Lung (tissue), 17 donors: ENCODE measurements at places on chromosomes 13 and 19. TPM values are rescaled to one million over a fixed set of nuclear protein-coding genes. Genes with fewer than 3 reads are reported as not detected.
A peak's percentile ranks its signal among the peaks of the same experiment; 100 is the strongest.

- H3K27me3 ChIP-seq: no peaks in the 10 kb centered on the region
- no peaks in the 10 kb centered on the region for H3K36me3 ChIP-seq
- no peak overlapping the region for H3K27ac ChIP-seq
- no peak overlapping the region for H3K4me3 ChIP-seq
- H3K4me1 ChIP-seq: no peaks in the 10 kb centered on the region
Observed at GRCh38 chr19:4649392-4650047, 10.2 kb downstream of the TNFAIP8L1 start.

DNA sequence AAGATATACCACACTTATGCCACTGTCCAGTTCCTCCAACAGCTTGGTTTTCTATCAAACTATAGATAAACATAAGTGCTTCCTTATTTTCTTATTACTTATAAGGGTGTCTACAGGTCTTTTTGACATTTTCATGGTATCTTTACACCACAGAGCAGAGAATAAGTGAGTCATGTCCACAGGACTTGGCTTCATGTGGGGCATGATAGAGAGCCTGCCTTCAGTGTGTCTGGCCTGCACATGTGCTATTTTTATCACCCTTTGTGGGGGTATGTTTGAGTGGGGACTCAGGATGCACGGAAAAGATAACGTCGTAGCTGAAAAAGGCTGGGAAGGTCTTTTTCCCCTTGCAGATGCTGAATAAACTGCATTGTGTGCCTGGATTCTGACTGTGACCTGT, 8.1 kb upstream of the STOML3 start:
- H3K4me3 ChIP-seq: no peak overlapping the region
- no peaks in the 10 kb centered on the region for H3K4me1 ChIP-seq
- no peak for DNase-seq

GRCh38 chr13:114025405-114025713, 51.5 kb upstream of the C13orf46 start:
- no peaks in the 10 kb centered on the region for H3K36me3 ChIP-seq
- DNase-seq: no peak
- H3K27me3 ChIP-seq: no peaks in the 10 kb centered on the region
- no peak overlapping the region for H3K27ac ChIP-seq

- no peak overlapping the region for H3K4me3 ChIP-seq
- no peak overlapping the region for H3K27ac ChIP-seq
- no peak for DNase-seq
- no peaks in the 10 kb centered on the region for H3K27me3 ChIP-seq
- peaks cover 56% of the 10 kb centered on the region for H3K4me1 ChIP-seq
Observed at GRCh38 chr13:110264685-110265275, 42.2 kb downstream of the COL4A1 start.

CCDC70 gene
- total RNA-seq: not detected

DNA sequence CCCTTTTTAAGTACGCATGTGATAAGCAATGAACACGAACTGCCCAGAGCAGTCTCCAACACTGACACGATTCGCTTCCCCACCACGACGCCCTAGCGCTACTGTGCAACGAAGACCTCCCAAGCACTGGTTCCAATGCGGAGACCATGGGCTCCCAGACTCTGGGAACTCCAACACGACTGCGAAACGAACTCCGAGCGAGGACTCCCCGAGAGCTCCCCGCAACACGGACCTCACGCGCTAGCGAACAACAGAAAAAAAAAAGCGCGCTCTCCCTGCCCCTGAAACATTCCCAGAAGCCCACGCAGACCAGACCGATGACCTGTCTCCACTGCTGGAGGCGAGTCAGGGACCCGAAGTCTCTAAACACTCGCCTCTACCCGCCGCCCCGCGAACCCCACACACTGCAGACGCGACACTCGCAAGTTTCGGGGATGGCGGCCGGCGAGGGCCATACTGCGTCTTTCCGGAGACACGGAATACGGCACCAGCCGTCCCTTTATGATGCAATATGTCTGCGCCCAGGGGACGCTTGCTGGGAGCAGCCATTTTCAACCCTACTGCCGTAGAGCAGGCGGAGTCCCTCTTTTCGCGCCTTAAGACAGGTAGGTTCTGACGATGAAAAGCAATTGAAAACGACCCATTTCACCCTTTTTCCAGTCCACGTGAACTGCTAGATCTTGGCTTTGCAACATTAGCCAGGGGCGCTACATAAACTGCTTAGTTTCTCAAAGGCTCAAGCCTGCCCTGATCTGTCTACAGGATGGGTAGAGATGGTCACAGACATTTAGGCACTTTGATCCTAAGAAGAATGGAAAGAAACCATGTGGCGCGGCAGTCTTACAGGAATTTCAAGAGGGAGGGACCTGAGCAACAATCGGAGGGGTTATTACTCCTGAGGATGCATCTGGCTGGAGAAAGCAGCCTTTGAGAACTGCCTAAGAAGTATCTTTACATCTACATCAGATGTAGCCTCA, at the start of gene ZNF577:
ZNF577 (minus strand) TSS at position 430 of the 977 bp plus-strand sequence. CDS start 7,569 bp downstream, outside the sequence.
- H3K4me3 ChIP-seq: peak within 1 kb of the TSS; percentile 62
- peaks cover 36% of the 10 kb centered on the region for H3K36me3 ChIP-seq
- H3K27me3 ChIP-seq: no peaks in the 10 kb centered on the region
- peak within 1 kb of the TSS; percentile 84 for H3K27ac ChIP-seq
- H3K4me1 ChIP-seq: peaks cover 7% of the 10 kb centered on the region

ZNF99 gene
- total RNA-seq: 0.06 TPM

DNA sequence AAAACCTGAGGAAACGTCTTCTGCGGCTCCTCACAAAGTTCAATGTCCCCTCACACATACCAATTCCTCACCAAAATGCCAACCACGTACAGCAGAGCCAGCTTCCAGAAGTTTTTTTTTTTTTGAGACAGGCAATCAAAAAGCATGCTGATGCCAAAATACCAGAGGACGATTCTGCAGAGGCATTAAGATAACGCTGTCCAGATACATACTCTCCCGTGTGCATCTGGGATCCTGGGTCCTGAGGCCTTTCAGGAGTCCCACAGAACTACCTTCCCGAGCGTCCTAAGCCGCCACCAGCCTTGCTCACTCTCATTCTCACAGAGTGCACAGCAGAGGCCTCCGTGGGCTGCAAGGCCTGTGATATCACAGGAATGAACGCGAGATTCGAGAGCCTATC, 5.0 kb downstream of the DCUN1D2 start:
- no peak for DNase-seq
- H3K27me3 ChIP-seq: no peaks in the 10 kb centered on the region
- no peaks in the 10 kb centered on the region for H3K36me3 ChIP-seq
- no peak overlapping the region for H3K4me3 ChIP-seq
- H3K4me1 ChIP-seq: peaks cover 5% of the 10 kb centered on the region

DNA sequence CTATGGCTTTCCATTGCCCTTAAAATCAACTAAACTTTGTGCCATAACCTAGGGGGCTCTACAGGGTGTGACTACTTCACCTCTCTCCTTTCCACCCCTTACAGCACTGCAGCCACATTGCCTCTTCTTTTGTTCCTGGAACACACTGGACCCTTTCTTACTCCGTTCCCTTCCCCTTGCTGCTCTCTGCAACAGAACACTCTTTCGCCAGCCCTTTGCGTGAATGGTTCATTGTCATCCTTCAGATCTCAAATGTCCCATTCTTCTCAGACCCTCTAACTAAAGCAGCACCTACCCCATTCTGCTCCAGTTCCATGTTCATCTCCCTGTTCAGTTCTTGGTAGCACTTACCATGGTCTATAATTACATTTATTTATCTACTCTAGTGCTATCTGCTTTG, 208.3 kb downstream of the OXGR1 start:
- no peak for DNase-seq
- H3K27me3 ChIP-seq: no peaks in the 10 kb centered on the region
- H3K4me3 ChIP-seq: no peak overlapping the region
- H3K36me3 ChIP-seq: no peaks in the 10 kb centered on the region
- no peaks in the 10 kb centered on the region for H3K4me1 ChIP-seq
